ENCODE measurements at places on chromosomes 1 and 21.
A peak's percentile ranks its signal among the peaks of the same experiment; 100 is the strongest.

GRCh38 chr1:6464514-6464836 is 1.5 kb downstream of the TNFRSF25 start:
- DNase-seq, result no peak

- DNase-seq, result no peak
These were observed 386.5 kb upstream of the ST6GALNAC5 start for GRCh38 chr1:76480827-76481226.

- no peak for DNase-seq
These were observed 79.2 kb downstream of the OLIG1 start for GRCh38 chr21:33149181-33149580.

DNA sequence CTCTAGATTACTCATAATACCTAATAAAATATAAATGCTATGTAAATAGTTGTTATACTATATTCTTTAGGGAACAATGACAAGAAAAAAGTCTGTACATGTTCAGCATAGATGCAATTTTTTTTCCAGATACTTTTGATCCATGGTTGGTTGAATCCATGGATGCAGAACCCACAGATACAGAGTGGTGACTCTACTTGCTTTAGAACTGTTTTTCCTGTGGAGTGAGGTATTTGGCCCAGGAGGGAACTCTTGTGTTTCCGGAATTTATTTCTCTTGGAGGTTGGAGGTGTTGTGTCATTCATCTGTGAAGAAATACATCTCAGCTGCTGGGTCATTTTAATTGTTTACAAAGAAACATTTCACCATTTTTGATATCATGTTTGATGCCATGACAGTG is 28.7 kb downstream of the TMEM200B start:
- DNase-seq, result peak; percentile 1

DNA sequence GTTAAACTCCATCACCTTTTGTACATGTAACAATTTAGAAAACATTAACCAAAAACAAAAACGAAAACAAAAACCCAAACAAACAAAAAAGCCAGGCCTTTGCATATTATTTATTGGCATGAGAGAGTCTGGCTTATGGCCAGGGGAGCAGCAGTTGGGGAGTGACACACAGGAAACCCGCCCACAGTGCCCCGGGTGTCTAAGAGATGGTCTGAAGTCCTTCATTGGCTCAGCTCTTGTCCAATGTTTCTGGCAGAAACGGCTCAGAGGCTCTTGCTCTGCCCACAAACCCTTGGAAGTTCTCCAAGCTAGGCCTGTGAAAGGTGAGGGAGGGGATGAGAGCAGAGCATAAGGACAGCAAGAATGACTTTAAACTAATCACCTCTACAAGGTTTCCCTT is 131.5 kb downstream of the CNIH3 start:
- peak; percentile 18 for DNase-seq

- no peak for DNase-seq
These were observed 46.8 kb upstream of the PSEN2 start for GRCh38 chr1:226823643-226824042.
